ENCODE measurements at places on chromosomes 3 and 15.

- peak; percentile 57 for DNase-seq
These were observed 45.0 kb downstream of the ESYT3 start for GRCh38 chr3:138479438-138479863.

DNA sequence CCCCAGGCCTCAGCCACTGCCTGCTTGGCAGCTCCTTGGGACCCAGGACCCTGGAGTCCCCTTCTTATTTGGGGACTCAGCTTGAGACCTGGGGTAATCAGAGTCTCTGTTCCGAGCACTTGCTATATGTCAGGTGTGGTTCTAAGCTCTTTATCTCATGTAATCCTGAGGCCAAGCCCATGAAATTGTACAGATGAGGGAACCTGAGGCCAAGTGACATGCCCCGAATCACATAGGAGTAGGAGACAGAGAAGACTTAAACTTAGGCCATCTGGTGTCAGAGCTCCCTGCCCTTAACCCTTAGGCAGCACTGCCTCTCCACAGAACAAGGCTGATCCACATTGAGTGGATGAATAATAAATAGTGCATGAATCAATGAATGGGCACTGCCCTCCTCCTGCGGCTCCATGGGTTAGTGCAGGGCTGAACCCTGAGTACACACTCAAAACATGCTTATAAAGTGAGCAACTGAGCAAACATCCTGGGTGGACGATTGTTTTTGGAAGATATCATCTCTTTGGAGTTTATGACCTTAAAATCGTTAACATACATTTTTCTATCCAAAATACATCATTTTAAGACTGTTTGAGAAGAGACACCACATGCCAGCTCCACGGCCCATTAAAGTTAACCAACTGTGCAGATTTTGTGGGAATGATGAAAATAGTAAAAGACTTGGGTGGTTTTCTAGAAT lies 33.2 kb upstream of the IQSEC1 start:
- DNase-seq: no peak

DNA sequence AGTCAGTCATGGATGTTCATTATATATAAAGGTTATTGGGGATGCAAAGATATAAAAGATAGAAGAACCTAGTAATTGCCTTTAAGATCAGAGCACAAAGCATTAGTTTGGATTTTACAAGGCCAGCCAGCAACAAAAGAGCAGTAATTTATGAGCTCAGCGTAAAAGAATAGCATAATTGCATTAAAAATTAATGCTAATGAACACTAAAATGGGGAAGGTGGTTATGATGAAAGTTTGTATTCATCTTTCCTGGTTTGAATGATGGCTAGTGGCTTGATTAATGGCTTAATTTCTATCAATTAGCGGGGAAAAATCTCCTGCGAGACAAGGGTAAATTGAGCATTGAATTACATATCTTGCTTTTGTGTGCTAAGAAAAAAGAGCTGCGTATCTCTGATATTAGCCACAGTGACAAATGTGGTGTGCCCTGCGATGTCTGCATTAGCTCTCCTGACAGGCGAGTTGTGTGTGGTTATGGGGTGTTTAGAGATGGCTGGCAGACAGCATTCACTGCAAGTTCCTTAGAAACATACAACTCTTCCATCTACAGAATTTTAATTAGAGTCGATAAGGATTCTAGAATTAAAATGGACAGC lies 42.8 kb upstream of the MLF1 start:
- no peak for DNase-seq

GRCh38 chr15:61057376-61057775 lies 171.7 kb downstream of the RORA start:
- peak; percentile 48 for DNase-seq

- DNase-seq: no peak
These were observed 399.8 kb downstream of the SHQ1 start for GRCh38 chr3:72448375-72448823.

DNA sequence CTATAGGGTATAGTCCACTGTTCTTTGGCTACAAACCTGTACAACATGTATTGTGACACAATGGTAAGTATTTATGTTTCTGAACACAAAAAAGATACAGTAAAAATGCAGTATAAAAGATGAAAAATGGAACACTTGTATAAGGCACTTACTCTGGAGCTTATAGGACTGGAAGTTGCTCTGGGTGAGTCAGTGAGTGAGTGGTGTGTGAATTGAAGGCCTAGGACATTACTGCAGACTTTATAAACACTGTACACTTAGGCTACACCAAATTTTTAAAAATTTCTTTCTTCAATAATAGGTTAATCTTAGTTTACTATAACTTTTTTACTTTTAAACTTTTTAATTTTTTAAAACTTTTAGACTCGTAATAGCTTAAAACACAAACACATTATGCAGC lies 10.5 kb upstream of the PDZRN3 start:
- DNase-seq: no peak

DNA sequence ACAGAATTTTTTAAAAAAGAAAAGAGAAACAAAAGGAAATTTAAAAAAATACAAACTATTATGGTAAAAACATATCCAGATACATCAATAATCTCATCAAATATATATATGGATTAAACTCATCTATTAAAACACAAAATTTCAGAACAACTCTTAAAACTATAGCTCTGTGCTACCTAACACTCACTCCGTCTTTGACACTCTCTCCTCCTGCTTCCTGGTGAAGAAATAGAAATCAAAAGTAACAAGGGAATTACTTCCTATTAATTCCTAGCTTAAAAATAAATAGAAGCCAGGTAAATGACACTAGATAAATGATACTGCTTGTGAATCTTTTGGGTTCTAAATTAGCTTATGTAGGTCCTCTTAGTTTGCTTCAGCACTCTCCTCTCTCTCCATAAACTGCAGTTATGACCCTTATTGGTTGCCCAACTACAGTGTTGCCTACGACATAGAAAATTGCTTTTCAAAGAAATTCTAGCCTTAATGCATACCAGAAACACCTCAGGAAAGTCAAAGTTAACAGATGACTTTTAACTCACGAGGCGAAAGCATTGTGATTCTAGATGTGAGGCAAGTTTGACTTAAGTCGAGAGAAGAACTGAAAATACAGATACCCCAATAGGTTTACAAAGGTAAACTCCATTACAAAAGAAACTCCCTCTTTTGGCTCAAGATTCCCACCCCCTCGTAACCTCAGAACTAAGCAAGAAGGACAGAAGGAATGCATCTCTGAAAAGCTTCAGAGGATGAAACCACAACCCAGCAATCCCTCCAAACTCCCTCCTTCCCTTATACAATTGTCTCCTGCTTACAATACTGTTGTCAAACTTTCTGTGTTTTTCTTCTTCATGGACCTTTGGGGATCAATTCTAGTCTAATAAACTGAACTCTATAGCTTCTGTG lies 394.7 kb downstream of the FGF12 start:
- DNase-seq: no peak

GRCh38 chr15:80487839-80488390 lies 83.7 kb downstream of the ARNT2 start:
- no peak for DNase-seq

- no peak for DNase-seq
These were observed 44.7 kb upstream of the C2CD4B start for GRCh38 chr15:62209821-62210220.

Measured in GM12865 (cell line).